Nephron progenitor cell (in vitro differentiated cells): ENCODE measurements at places on chromosomes 12 and 14.

- H3K4me1 ChIP-seq, result peaks cover 14% of the 10 kb centered on the region
- H3K4me3 ChIP-seq, result no peak overlapping the region
- H3K36me3 ChIP-seq, result no peaks in the 10 kb centered on the region
- no peaks in the 10 kb centered on the region for H3K27me3 ChIP-seq
- no peak for DNase-seq
- H3K27ac ChIP-seq, result peak overlapping the region; percentile 30
Measured at GRCh38 chr12:27899151-27899661, 73.3 kb downstream of the PTHLH start.

DNA sequence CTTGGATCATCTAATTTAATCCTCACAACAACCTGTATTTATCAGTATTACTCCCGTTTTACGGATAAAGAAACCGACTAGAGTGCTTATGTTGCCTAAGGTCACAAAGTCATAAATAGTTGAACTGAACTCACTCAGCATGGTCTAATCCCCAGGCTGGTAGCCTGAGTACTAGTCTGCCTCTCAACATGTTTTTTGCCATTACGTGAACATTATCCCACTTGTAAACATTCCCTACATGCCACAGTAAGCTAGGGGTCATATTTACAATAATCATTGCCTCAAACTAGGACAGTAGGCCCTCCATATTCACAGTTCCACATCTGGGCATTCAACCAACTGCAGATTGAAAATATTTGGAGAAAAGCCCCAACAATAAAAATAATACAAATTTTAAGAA is 12.1 kb downstream of the SNRPF start:
- no peak overlapping the region for H3K27ac ChIP-seq
- H3K36me3 ChIP-seq, result peaks cover 73% of the 10 kb centered on the region
- no peaks in the 10 kb centered on the region for H3K27me3 ChIP-seq
- peaks cover 12% of the 10 kb centered on the region for H3K4me1 ChIP-seq
- H3K4me3 ChIP-seq, result no peak overlapping the region

GRCh38 chr14:24363401-24363800 is 4.6 kb upstream of the NFATC4 start:
- no peak for DNase-seq
- peaks cover 49% of the 10 kb centered on the region for H3K27me3 ChIP-seq

GRCh38 chr14:93708800-93709199 is 79.5 kb downstream of the PRIMA1 start:
- H3K27me3 ChIP-seq, result peaks cover 6% of the 10 kb centered on the region
- H3K27ac ChIP-seq, result no peak overlapping the region
- no peak overlapping the region for H3K4me3 ChIP-seq
- DNase-seq, result no peak
- no peaks in the 10 kb centered on the region for H3K4me1 ChIP-seq
- no peaks in the 10 kb centered on the region for H3K36me3 ChIP-seq

DNA sequence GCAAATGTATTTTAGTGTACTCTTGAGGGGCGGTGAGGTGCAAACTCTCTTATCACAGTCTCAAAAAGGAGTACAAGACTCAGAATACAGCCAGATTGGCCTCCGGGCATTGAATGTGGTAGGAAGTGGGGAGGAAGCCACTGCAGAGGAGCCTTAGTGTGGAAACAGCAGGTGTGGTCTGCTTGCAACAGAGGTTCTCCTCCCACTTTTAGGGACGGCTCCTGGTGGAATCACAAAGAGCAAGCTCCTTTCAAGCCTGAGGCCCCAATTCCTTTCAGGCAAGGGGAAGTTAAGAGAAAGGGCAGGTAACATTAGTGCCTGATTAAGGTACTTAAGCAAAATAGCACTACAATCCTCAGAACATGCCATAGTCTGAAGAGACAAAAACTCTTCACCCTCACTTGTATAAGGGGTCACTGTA is 23.7 kb upstream of the SLC2A3 start:
- H3K4me3 ChIP-seq, result peak overlapping the region; percentile 88
- H3K27me3 ChIP-seq, result no peaks in the 10 kb centered on the region
- peaks cover 43% of the 10 kb centered on the region for H3K4me1 ChIP-seq
- no peak overlapping the region for H3K27ac ChIP-seq
- no peak for DNase-seq

DNA sequence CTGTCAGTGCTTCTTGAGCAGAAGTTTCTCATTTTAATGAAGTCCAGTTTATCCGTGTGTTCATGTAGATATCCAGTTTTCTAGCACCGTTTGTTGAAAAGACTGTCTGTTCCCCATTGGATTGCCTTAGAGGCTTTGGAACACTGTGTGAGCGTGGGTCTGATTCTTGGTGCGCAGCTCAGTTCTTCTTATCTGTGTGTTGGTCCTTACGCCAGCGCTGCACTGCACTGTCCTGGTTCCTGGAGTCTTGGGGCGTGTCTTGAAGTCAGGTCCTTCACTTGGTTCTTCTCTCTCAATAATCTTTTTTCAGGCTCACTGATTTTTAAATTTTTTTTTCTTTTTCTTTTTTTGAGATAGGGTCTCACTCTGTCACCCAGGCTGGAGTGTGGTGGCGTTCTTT is 25.5 kb downstream of the EP400 start:
- no peaks in the 10 kb centered on the region for H3K27me3 ChIP-seq
- DNase-seq, result no peak
- peaks cover 43% of the 10 kb centered on the region for H3K36me3 ChIP-seq
- no peaks in the 10 kb centered on the region for H3K4me1 ChIP-seq

- H3K27ac ChIP-seq, result no peak overlapping the region
- no peaks in the 10 kb centered on the region for H3K4me1 ChIP-seq
- no peaks in the 10 kb centered on the region for H3K27me3 ChIP-seq
- DNase-seq, result no peak
Measured at GRCh38 chr14:29165431-29165830, 398.8 kb downstream of the FOXG1 start.

DNA sequence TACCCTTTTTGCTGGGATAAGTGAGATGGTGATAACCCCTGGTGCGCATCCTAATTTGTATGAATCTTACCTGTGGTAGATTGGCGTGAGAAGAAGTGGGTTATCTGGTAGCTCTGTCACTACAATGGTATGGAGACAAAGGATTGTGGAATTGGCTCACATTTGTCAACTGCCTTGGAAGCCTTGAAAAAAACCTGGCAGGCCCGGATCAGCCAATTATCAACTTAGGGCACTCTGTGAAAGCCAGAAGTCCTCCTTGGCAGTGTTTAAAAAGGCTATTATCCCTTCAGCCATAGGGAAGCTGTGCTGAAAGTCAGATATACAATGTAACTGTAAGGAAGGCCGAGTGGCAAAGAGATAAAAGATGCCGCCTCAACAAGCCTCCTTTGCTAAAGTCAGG is 56.5 kb downstream of the WASHC3 start:
- no peak overlapping the region for H3K27ac ChIP-seq
- H3K27me3 ChIP-seq, result no peaks in the 10 kb centered on the region
- no peak overlapping the region for H3K4me3 ChIP-seq
- no peaks in the 10 kb centered on the region for H3K4me1 ChIP-seq
- H3K36me3 ChIP-seq, result no peaks in the 10 kb centered on the region

DNA sequence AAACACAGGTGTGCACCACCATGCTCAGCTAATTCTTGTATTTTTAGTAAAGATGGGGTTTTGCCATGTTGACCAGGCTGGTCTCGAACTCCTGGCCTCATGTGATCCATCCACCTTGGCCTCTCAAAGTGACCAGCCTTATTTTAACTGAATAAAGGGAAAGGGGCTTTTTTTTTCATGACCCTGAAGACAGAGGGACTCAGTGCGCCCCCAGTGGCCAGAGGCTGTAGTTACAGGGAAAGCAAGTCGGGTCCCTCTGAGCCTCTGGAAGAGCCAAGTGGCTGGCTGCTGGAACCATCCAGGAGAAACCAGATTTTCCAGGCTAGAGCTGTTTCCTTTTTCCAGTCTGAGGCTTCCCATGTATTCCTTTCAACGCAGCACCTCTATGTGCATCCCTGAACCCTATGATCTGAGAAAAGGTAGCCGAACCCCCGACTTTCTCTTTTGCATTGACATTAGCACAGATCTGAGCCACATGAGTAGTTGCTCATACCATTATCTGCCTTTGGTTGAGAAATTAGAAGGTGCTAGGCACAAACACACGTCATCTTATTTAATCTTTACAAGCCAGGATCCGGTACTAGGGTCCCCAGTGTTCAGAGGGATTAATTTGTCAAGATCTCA is 342.7 kb downstream of the CACNA1C start:
- peaks cover 20% of the 10 kb centered on the region for H3K27me3 ChIP-seq
- H3K4me1 ChIP-seq, result peaks cover 31% of the 10 kb centered on the region
- DNase-seq, result peak; percentile 79
- no peaks in the 10 kb centered on the region for H3K36me3 ChIP-seq
- H3K27ac ChIP-seq, result no peak overlapping the region
- no peak overlapping the region for H3K4me3 ChIP-seq

- H3K27ac ChIP-seq, result no peak overlapping the region
- H3K36me3 ChIP-seq, result no peaks in the 10 kb centered on the region
- no peak overlapping the region for H3K4me3 ChIP-seq
- H3K4me1 ChIP-seq, result peaks cover 2% of the 10 kb centered on the region
Measured at GRCh38 chr12:46977871-46978375, 101.5 kb upstream of the PCED1B start.

- H3K27me3 ChIP-seq, result peaks cover 3% of the 10 kb centered on the region
- H3K27ac ChIP-seq, result no peak overlapping the region
- peaks cover 7% of the 10 kb centered on the region for H3K4me1 ChIP-seq
- DNase-seq, result no peak
Measured at GRCh38 chr12:20450591-20451180, 82.3 kb downstream of the PDE3A start.

GRCh38 chr12:13093848-13094220 is 9.6 kb downstream of the GSG1 start:
- no peak for DNase-seq
- H3K4me1 ChIP-seq, result peaks cover 18% of the 10 kb centered on the region
- peaks cover 8% of the 10 kb centered on the region for H3K27me3 ChIP-seq
- H3K36me3 ChIP-seq, result peaks cover 6% of the 10 kb centered on the region

DNA sequence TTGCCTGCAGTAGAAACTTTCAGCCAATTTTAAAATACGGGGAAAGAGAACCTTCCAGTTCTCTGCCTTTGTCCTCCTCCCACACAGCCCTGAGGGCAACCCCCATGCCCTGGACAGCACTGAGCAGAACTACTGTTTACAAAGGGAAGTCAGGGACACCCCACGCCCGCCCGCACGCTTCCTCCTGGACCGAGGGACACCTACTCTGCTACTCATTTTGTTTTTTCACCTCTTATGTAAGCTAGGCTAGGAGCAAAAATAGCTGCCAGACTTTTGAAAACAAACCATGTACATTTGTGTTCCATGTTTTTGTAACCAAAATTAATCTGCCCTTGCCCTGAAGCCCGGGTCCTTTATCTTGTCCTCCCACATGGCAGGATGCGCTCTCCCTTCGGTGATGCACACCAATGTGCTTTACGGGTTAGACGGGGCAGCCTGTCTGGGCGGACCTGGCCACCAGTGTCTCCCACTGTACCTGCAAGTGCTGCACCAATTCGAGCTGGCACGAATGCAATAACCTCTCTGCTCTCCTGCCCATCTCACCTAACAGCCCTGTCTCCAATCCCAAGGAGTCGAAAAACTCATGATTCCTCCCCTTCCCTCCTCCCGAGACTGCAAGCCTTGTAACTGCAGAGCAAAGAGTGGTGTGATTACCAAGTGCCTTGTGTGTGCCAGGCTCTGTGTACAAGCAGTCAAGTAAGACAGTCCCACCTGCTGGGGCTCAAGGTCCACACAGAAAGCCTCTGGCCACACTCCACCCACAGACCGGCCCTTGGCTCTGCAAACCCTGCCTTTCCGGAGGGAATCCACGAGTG is 85.2 kb downstream of the CCDC88C start:
- peaks cover 2% of the 10 kb centered on the region for H3K27me3 ChIP-seq
- H3K36me3 ChIP-seq, result peaks cover 15% of the 10 kb centered on the region
- DNase-seq, result no peak
- H3K4me1 ChIP-seq, result peaks cover 85% of the 10 kb centered on the region
- H3K27ac ChIP-seq, result peak overlapping the region; percentile 91
- no peak overlapping the region for H3K4me3 ChIP-seq

DNA sequence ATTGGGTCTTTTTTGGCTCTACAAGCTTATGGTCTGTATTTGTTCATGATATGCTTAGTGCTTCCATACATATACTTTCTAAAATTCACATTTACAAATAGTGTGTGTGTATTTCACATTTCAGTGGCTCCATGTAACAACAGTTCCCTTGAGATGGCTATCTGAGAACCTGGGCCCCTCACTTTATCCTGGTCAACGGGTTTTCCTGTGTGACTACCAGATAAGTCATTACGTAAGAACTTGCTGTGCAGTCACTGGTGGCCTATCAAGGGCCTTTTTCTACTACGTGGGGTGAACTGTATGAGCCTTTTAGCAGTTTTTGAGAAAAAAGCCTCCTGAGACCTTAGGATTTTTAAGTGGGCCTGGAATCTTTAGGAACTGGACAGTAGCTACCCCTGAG is 454.1 kb downstream of the PCNX1 start:
- no peak overlapping the region for H3K4me3 ChIP-seq
- H3K4me1 ChIP-seq, result peaks cover 25% of the 10 kb centered on the region
- no peak overlapping the region for H3K27ac ChIP-seq
- H3K36me3 ChIP-seq, result peaks cover 15% of the 10 kb centered on the region

DNA sequence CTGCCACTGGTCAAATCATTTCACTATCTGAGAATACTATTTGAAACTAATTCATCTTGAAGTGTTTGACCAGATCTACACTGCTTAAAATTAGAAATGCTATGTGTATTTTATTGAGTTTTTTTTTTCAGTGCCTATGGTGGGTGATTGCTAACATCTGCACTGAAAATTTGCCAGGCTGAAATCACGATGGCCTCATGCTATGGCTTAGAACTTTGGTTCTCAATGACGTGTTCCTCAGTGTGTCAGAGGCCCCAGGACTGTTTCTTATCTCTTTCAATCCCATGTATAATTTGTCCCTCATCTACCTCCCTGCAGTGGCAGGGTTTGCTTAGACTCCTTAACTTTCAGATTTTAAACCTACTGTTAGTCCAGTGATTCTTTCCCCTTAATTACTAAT is 36.2 kb upstream of the NKX2-8 start:
- peaks cover 10% of the 10 kb centered on the region for H3K4me1 ChIP-seq
- DNase-seq, result no peak
- no peak overlapping the region for H3K27ac ChIP-seq
- no peak overlapping the region for H3K4me3 ChIP-seq
- no peaks in the 10 kb centered on the region for H3K36me3 ChIP-seq

DNA sequence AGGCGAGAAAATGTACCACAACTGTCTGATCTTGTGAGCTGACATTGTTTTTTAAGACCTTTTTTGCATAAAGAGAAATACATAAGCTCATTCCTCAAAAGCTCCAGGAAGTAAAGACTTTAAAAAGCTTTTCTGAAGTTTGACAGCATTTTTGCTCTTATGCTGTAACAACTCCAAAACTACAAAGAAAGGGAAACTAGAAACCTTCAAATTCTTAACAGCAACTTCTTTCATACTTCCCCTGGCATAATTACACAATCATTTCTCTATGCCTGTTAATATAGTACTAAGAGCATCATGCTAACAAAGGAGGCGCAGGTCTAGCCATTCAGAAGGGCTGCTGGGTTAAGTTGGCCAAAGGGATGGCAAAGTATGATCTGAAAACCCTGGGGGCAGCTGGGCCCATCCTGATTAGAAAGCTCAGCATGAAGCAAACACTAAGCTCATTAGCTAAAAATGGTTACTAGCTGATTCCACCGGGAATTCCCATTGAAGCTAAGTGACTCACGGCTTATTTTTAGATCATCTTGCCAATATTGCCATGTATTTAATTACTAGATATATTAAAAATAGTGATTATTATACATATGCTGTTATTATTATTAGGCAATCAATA is 26.1 kb upstream of the ANP32D start:
- peaks cover 35% of the 10 kb centered on the region for H3K27me3 ChIP-seq
- no peak for DNase-seq
- no peak overlapping the region for H3K4me3 ChIP-seq
- no peak overlapping the region for H3K27ac ChIP-seq
- H3K4me1 ChIP-seq, result no peaks in the 10 kb centered on the region

- H3K27ac ChIP-seq, result no peak overlapping the region
- H3K4me1 ChIP-seq, result no peaks in the 10 kb centered on the region
- no peaks in the 10 kb centered on the region for H3K27me3 ChIP-seq
- H3K36me3 ChIP-seq, result no peaks in the 10 kb centered on the region
Measured at GRCh38 chr12:60421741-60422140, 825.9 kb downstream of the SLC16A7 start.
